Stimulated activated CD8-positive, alpha-beta memory T cell treated with anti-CD3 and anti-CD28 coated beads, Interleukin-2, amount 100 ng/mL, for 48 hours (primary cell): ENCODE measurements at places on chromosomes 7 and 10.

DNA sequence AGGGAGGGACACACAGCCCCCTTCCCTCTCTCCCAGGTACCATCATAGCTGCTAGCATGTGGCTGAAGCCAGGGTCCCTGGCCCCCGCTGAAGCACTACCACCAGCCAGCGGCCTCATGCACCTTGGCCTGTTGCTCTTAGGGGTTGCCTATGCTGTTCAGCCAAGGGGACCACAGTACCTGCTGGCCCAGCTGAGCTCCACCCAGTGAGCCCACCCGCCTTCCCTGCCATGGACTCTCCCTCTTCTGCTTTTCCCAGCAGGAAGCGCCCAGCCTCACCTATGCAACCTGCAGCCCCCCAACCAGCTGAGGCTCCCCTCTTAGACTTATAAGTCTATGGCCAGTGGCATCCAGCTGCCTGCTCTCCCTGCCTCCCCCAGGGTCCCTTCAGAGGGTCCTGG lies 8.7 kb upstream of the MTPAP start:
- DNase-seq: no peak

DNA sequence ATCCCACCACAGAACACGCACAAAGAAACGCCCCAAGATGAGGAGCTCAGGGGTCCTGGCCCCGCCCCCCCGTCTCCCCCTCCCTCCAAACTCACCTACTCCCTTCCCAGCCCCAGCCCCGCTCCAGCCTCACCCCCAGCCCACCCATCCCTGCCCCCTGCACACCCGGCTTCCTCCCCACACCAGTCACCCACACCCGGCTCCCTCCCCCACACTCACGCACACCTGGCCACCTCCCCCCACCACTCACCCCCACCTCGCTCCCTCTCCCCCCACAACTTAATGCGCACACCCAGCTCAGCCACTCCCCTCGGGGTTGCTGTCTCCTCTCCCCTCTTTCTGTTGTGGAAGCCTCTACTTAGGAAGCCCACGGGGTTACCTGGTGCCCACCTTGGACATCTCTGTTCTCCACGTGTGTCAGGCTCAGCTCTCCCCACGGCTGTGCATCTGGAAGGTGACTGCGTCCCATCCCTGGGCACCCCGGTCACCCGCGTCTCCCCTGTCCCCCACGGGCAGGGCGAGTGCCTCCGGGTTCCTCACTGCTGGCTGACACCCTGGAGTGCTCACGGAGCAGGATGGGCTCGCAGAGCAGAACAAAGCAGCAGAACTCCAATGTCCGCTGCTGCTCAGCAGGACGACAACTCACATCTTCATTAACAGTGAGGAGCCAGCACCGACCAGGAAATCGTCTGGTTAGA lies 166.8 kb downstream of the USP6NL start:
- DNase-seq: no peak

DNA sequence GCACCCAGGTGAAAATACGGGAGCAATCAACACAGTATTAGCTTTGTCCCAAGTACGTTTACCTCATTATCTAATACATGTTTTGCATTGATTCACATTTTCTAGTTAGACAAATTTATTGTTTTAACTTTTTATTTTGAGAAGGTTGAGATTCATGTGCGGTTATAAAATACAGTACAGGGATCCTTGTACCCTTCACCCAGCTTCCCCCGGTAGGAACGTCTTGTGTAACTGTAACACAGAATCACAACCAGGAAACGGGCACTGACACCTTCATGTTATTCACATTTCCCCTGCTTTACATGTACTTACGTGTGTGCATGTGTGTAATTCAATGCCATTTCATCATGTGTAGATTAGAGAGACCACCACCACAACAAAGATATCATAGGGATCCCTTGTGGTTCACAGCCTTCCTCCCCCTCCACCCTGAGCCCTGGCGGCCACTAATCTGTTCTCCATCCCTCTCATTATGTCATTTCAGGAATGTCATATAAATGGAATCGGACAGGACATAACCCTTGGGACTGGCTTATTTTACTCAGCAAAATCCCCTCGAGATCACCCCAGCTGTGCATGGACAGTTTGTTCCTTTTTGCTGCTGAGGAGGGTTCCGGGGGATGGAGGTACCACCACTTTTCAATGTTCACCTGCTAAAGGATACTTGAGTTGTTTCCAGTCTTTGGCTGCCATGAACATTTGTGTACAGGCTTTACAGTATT lies 46.5 kb upstream of the C10orf71 start:
- DNase-seq: no peak

DNA sequence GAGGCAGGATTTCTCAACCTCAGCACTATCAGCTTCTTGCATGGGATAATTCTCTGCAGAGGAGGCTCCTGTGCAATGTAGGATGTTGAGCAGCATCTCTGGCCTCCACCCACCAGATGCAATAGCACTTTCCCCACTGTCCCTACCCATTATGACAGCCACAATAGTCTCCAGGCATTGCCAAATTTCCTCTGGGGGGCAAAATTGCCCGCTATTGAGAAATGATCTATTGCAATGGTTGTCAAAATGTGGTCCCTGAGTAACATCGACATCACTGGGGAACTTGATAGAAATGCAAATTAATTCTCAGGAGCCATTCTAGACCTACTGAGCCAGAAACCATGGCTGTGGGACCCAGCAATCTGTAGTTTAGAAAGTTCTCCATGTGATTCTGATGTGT lies 7.0 kb downstream of the KCNK18 start:
- no peak for DNase-seq

GRCh38 chr7:112573302-112574039 lies 92.7 kb downstream of the LSMEM1 start:
- no peak for DNase-seq

GRCh38 chr7:7018290-7018689 lies 164.1 kb upstream of the C1GALT1 start:
- DNase-seq: no peak

- no peak for DNase-seq
Observed at GRCh38 chr7:118418433-118418832, 193.9 kb downstream of the ANKRD7 start.

DNA sequence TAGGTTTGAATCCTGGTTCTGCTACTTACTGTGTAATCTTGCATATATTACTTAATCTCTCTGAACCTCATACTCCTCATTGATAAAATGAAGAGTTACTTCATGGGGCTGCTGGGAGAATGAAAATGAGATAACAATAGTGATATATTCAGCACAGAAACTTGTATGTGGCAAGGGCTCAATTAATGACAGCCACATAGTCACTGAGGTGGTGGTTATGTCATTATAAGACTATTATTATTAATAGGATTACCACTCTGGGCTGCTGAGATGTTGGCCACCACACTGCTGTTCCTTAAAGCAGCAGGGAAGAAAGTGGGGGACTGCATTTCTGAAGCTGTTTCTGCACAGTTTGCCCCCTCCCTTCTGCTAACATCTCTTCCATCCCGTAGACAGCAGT lies 100.4 kb upstream of the PDLIM1 start:
- DNase-seq: no peak

DNA sequence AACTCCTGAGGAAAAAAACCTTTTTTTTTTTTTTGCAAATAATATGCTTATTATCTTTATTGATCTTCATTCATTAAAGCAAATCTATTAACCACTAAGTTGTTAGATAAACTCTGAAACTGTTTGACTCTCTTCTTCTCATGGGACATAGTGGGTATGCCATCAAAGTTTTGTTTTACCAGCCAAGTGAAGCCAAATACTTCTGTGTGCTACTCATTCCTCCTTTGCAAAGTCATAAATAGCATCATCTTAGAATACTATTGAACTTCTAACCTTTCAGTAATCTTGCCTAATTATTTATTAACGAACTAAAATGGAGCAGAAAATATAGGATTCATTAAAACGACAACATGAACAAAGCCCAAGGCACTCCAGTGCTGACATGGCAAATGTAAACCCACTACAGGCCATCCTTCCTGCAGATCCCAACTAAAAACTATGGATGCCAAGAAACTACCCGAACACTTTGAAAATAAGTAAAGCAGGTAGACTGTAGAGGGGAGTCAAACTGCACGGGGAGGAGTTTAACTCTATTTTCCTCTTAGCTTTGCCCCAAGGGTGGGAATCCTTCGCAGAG lies 61.2 kb upstream of the ODAD2 start:
- no peak for DNase-seq

DNA sequence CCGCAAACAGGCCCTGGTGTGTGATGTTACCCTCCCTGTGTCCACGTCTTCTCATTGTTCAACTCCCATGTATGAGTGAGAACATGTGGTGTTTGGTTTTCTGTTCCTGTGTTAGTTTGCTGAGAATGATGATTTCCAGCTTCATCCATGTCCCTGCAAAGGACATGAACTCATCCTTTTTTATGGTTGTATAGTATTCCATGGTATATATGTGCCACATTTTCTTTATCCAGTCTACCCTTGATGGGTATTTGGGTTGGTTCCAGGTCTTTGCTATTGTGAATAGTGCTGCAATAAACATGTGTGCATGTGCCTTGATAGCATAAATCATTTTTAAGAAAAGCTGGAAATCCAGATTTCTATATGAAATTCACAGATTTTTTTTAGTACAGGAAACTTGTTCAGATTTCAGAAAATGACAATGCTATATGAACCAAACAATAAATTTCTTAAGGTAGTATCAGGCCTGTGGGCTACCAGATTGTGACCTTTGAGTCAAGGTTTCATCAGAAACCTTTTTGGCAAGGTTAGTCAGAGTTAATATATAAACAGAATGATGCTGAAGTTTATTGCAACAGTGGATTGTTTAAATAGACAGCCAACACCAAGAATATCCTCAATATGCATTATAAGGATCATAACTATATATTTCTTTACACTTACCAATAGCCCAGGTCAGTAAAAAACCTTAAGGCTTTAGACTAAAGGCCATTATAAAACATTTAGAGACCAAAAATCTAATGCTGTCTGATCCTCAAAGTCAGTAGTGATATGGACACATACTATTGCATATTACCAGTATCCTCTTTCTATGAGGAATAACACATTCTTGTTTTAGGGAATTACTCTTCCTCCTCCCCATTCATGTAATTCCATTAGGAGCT lies 68.7 kb upstream of the PAPSS2 start:
- DNase-seq: no peak

DNA sequence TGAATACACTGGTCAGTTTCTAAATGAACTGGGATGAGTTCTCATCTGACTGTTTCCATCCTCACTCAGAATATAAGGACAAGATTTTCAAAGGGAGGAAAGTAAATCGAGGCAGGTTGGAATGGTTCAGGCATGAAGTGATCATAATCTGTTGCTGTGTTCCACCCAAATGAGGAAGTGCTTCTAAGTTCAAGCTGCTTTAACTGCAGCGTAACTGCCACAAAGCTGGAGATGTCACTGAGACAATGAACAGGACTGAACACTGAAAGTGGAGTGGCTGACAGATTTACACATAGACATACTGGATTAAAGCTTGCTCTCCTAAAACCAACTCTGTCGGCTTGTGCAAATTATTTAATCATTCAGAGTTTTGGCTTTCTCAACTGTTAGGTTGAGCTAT lies 66.6 kb downstream of the GPR37 start:
- DNase-seq: no peak

- DNase-seq: no peak
Observed at GRCh38 chr10:103038570-103038969, 120.5 kb downstream of the CNNM2 start.

DNA sequence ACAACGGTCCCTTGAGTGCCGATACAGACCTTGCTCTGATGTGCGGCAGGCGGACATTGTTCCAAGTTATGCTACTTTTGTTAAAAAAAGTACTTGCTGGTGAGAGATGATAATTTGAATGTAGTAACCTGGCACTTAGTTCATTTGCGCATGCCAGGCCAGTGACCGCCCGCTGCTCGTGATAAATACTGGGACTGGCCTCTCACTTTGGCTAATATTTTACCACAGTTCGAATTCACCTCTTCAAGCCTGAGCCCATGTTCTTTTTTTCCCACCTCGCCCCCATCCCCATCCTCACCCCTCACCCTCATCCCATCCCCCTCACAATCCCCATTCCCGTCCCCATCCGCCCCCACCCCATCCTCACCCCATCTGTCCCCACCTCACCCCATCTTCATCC lies 126.4 kb downstream of the DNAJB6 start:
- no peak for DNase-seq

GRCh38 chr10:135601-136464 lies 578 bp downstream of the ZMYND11 start:
- DNase-seq: peak; percentile 50

- DNase-seq: no peak
Observed at GRCh38 chr10:124032087-124032935, 61.1 kb downstream of the CHST15 start.

DNA sequence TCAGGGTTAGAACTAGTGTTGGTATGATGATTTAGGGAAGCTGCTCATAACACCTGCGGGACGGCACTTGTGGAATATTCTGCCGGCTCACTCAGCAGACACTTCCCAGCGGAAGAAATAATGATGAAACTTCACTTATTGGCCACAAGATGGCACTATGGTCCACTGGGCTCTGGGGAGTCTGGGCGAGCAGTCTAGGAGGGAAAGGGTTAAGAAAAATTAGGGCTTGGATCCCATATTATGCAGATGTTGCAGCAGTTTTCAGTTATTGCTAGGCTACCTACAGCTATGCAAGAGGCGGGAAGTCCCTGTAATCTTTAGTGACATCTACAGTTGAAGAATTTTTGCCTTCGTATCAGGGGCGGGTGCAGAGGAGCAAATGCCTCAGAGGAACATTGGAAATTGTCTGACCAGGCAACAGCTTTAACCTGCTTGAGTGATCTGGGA lies 238.7 kb upstream of the PRSS58 start:
- DNase-seq: no peak

- no peak for DNase-seq
Observed at GRCh38 chr10:117536866-117537435, 5.6 kb upstream of the EMX2 start.

GRCh38 chr7:154879629-154880028 lies 123.3 kb downstream of the PAXIP1 start:
- DNase-seq: no peak

GRCh38 chr7:116271963-116272886 lies 61.9 kb downstream of the TES start:
- no peak for DNase-seq

DNA sequence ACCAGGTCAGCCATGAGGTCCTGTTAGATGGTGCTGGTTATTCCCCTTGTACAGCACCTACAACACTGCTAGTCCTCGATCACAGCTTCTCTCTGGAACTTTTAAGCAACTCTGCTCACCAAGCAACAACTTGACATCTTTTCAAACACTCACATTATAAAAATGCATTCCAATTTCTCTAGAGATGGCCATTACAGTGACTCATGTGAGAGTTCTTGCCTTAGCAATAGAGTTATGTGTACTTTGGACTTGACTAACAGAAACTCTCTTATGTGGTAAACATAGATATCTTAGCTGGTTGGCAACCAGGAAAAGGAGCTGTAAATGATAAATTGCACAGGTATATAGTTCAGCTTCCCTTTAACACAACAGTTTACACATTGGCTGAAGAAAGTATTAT lies 122.2 kb downstream of the PDE1C start:
- DNase-seq: no peak

DNA sequence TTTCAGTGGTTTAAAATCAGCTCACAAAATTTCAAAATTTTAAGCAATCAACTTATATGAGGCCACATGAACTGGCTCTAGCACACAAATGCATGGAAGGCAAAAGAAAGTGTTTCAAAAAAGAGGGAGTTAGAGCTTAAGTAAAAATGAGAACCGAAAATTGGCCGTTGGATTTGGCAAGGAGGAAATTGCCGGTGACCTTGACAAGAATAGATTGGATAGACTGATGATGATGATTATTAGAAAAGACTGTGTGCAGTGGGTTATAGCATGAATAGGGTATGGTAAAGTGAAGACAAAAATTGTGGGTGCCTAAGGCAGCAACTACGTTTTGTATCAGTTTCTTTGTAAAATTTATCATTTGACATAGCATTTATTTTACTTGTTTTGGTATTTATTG lies 175.7 kb downstream of the SEMA3D start:
- DNase-seq: no peak
